Dorsolateral prefrontal cortex (tissue), 122 donors: ENCODE measurements at places on chromosomes 3 and 15. TPM values are rescaled to one million over a fixed set of nuclear protein-coding genes. Genes with fewer than 3 reads are reported as not detected.

Gene GOLGA8S
- total RNA-seq: 2.0 TPM

Gene ZMYND10
- total RNA-seq: 5.9 TPM

Gene KIF15
- 1.4 TPM for total RNA-seq

GRCh38 chr15:47301481-47301880 is 415.8 kb upstream of the SEMA6D start:
- no peak for DNase-seq

DNA sequence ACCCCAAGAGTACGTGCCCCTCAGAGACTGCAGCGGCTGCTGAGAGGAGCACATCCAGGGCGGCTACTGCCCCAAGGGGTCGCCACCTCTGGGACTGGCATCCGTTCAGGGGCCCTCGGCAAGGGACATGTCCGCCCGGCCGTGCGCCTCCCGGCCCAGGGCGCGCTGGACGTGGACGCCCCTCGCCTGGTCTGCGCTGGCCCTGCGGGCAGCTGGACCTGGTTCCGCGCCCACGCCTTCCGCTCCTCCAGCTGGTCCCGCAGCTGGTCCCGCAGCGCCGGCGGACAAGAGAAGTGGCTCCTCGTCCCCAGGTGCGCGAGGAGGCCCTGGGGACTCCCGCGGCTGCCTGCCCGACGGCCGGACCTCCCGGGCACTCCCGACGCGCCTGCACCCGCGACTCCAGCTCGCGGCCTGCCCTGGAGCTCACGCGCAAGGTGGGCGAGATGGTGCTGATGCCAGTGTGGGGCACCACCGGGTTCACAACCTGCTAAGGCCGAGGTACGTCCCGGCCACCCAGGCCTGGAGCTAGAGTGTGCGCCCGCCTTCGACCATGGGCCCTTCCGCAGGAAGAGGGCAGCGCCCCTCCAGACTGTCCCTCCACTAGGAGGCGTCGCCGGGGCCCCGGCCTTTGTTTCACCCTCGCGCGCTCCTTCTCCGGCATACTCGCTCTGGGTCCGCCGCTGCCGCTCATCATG is 14.4 kb upstream of the GP9 start:
- peak; percentile 41 for DNase-seq

GRCh38 chr15:60536951-60537350 is 58.0 kb upstream of the ICE2 start:
- no peak for DNase-seq

Gene IGSF11
- total RNA-seq: 45.3 TPM

GRCh38 chr15:50163719-50164410 is 18.1 kb upstream of the SLC27A2 start:
- DNase-seq: no peak

DNA sequence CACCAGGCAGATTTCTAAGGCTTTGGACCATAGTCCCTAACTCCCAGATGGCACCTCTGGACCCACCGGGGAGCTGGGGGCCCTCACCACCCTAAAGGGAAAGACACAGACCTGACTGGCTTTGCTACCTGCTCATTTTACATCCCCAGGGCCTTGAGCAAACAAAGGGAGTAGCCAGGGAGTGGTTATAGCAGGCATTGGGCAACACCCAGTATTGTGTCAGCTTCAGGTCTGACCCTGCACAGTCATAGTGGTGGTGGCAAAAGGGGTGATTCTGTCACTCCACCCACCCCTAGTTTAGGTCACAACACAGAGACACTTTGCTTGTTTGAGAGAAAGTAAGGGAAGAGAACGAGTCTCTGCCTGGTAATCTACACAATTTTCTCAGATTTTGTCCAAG is 352.5 kb downstream of the DIPK2A start:
- no peak for DNase-seq

DNA sequence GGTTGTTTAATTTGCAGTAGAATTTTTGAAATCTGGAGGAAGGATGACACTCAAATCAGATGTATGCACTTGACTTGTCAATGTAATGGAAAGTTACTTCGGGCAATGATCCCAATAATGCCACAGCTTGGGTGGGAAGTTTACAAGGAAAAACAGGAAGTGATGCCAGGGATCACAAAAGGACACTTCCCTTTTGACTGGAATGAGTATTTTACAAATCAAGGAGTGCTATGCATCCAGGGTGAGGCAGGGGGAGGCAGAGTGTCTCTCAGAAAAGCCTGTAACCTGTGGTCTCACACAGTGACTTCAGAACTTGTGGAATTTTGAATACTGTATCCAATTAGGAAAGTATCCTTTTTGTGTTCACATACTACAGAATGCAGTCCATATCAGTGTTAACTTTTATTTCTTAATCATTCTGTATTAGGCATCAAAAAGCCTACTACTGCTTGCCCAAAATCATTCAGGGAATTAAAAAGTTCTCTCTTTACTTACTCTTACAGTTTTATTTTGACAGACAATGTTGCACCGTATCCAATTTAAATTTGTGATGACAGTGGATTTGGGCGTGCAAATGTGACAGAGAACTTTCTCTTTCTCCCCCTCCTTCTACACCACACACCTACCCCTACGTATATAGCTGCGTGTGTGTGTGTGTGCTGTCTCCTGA is 445.1 kb downstream of the MECOM start:
- DNase-seq: no peak

Gene CP
- 62.1 TPM for total RNA-seq

- no peak for DNase-seq
Measured at GRCh38 chr15:80547264-80547663, 143.1 kb downstream of the ARNT2 start.

- DNase-seq: no peak
Measured at GRCh38 chr3:69902386-69902785, 97.1 kb upstream of the SAMMSON start.

Gene RTP3
- total RNA-seq: not detected

DNA sequence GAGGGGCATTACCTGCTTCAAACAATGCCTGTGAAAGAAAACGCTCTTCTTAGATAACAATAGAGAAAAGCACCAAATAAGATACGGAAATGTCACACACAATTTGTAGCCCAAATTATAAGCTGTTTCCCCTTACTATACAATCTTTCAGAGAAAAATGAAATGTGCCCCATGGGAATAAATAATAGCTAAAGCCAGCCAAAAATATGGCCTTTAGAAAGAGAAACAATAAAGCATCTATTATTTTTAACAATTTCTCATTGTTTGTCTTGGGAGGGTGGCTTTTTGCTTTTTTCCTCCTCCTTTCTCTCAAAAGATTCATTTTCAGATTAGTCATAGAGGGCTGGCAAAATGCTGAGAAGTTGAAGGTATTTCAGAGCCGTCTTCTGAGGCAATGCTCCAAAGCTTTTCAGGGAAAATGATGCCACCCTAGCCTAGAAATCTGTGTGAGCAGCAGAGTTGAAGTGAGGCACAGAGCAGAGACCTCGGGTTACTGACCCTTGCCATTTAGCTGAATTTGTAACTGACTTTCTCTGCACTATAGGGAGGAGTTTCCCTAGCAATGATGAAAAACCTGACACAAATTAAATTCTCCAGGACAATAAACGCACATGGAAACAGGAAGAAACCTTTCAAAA is 86.3 kb upstream of the PRICKLE2 start:
- no peak for DNase-seq

GRCh38 chr15:48800811-48801455 is 9.9 kb downstream of the CEP152 start:
- no peak for DNase-seq

- no peak for DNase-seq
Measured at GRCh38 chr15:66459818-66460615, 37.5 kb downstream of the SNAPC5 start.

DNA sequence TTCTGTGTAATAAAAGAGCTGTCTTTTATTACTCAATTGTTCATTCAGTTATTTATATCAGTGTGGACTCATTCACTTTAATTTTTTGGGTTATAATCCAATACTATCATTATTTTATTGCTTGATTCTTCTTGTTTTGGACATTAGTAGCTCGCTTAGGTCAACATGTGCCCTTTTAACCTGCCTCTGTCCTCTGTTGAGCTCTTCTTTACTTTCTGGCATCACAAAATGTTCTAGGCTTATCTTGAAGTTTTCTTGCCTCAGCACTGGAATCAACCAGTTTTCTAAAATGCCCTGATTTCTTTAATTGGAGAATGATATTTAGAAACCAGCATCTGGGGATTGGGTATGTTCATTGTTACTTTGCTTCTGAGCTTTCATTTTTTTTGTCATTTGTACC is 82.2 kb downstream of the LEKR1 start:
- DNase-seq: no peak

- no peak for DNase-seq
Measured at GRCh38 chr3:124428372-124429128, 301.7 kb upstream of the UMPS start.
